ENCODE measurements at places on chromosomes 5 and 9.
A peak's percentile ranks its signal among the peaks of the same experiment; 100 is the strongest.

GRCh38 chr9:6655036-6655435 lies 9.5 kb upstream of the GLDC start:
- no peak for DNase-seq

DNA sequence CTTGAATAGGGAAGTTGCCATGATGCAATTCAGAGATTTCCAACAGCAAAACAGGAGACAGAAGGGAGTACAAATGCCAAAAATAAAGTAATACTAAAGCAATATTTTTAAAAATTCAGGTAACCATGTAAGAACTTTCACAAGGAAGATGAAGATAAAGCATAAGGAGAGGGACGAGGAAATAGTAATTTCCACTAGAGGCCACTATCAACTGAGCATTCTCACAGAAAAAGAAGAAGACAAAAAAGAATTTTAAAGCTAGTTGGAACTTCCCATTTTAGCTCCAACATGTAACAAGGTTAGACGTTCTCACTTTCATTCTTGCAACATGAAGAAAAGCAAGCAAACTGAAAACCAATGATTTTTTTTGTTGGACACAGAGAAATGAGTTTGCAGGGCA lies 779.9 kb upstream of the CDH6 start:
- peak; percentile 4 for DNase-seq

- no peak for DNase-seq
These were observed 386.8 kb upstream of the PTPRD start for GRCh38 chr9:10999646-11000045.

- no peak for DNase-seq
These were observed 84.9 kb downstream of the GDNF start for GRCh38 chr5:37754976-37755375.

DNA sequence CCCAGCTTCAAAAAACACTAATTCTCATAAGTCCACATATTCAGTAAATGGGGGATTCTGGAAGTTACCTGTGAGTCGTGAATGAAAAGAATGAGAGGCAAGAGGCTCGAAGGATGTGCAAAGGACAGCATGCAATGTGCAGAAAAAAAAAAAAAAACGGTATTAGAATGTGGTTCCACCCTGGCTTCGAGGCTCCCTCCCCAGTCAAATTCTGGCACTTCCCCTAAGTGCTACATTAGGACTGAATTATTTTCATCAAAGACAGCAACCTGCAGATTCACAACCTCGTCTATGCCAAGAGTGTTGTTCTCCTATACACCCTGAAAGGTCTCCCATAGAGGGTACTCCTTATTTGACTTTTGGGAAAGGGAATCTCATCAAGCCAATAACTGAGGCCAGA lies 16.5 kb downstream of the CAPSL start:
- no peak for DNase-seq

DNA sequence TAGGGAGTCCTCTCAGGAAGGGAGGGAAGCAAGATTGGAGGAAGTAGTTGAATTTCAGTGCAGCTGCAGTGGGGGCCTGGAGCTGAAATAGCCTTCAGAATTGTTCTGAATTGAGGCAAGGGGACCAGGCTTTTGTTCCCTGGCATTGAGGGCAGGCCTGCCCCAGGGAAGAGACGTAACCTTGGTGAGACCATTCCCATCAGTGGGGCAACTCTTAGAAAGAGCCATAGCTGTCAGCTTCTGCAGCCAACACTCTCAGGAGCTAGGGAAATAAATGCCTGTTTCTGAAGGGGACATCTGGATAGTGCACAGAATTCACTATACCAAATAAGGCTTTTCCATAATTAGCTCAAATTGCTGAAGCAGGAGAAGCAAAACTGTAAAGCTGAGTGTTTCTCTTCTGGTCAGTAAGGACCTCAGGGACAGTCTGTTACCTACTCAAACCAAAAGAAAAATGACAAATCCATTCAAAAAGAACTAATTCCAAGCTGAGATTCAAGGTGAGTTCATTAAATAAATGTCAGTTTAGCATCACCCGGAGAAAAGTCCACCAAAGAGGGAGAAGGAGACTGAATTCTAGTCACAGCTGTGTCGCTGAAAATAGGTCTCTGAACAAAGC lies 44.0 kb downstream of the LYRM7 start:
- no peak for DNase-seq

- DNase-seq: no peak
These were observed 71.4 kb downstream of the DAPK1 start for GRCh38 chr9:87569008-87569509.

- DNase-seq: peak; percentile 88
These were observed 148.4 kb downstream of the MAPKAP1 start for GRCh38 chr9:125558453-125559092.

DNA sequence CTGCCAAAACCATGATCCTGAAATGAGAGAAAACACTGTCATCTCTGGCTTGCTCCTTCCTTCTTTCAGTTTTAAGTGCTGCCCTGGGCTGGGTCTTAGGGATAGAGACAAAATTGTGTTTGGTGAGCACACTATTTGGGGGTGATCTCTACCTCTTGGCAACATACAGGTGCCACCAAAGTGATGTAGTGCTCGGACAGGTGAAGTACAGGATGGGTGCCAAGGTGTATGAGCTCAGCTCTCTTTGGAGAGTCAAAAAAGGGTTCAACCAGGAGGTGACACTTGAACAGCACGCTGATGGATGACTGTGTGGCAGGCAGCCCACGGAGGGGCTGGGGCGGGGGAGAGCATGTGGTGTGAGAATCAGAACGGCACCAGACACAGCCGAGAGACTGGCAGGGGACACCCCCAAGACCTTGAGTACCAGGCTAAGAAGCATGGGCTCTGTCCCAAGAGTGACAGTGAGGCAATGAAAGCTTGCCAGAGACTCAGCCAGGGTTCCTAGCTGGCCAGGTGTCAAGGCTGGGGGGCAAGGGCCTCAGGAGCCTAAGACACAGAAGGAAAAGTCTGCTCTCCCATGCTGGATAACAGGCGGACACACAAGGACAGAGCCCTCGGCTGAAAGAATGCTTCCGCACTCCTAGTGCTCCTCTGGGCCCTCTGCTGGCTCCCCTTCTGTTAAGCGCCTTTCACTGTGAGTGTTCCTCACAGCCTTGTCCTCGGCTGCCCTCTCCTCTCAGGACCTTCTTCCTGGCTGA lies 2.5 kb downstream of the NHP2 start:
- DNase-seq: no peak

DNA sequence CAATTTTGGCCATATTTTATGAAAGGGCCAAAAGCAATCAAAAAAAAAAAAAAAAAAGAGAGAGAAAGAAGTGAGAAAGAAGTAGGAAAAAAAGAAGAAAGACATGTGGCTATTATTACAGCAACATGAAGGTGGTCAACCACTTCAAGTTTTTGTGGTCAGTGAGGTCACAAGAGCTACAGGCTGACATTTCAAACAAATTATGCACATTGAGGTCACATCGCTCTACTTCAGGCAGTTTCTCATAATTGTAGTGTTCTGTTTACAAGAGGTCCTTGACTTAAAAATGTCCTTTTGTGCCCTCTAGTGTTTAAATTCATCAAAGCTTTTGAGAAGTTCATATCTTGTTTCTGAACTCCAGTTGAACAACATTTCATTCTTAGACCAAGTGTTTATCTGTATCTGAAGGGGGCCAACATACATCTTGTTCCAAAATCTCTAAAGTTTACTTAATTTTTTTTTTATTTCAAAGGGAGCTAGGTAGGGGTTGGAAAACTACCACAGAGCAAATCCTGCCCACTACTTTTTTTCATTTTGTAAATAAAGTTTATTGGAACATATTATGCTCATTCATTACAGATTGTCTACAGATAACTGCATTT lies 513.1 kb downstream of the PDE4D start:
- peak; percentile 86 for DNase-seq

- DNase-seq: no peak
These were observed 48.3 kb upstream of the DNAH5 start for GRCh38 chr5:13992795-13993194.

All from cardiac fibroblast (primary cell).